ENCODE measurements at places on chromosomes 3 and 15.

- no peak overlapping the region for H3K4me3 ChIP-seq
- no peaks in the 10 kb centered on the region for H3K27me3 ChIP-seq
- peak overlapping the region; percentile 69 for H3K27ac ChIP-seq
- peaks cover 49% of the 10 kb centered on the region for H3K36me3 ChIP-seq
- DNase-seq = no peak
Observed at GRCh38 chr15:42175671-42176070, 19.2 kb upstream of the PLA2G4F start.

DNA sequence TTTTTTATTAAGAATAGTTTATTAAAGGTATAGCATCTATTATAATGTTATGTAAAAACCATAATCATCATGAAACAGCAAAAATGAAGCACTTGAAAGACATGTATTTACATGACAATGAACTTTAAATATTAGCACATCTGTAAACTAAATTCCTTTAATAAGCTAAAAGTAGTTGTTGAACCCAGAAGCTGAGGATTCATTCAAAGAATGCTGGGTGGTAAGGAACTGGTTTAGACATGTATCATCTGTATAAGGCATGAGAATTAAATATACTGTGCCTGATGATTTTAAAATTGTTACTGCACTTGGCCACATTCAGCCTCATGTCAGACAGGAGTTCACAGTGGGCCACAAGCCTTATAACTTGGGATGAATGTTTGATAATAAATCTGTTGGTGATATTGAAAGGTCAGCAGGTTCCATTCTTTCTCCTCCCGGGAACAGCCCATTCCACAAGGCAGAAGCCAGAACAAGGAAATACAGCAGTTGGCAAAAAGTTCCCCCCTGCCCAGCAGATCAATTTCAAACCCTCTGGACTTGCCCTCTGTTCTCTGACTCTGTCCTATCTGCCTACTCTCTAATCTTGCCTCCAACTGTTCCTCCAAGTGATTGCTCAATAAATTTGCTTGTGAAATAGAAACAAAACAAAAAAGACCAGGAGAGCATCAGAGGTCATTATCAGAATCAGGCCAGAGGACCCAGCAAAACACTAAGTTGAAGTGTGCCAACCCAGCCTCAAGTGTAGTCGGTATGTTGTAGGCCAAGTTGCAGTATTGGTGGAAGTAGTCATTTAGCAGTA lies 49.8 kb upstream of the TEX264 start:
- H3K4me3 ChIP-seq = no peak overlapping the region
- no peaks in the 10 kb centered on the region for H3K27me3 ChIP-seq
- H3K4me1 ChIP-seq = peaks cover 12% of the 10 kb centered on the region
- peaks cover 7% of the 10 kb centered on the region for H3K36me3 ChIP-seq

DNA sequence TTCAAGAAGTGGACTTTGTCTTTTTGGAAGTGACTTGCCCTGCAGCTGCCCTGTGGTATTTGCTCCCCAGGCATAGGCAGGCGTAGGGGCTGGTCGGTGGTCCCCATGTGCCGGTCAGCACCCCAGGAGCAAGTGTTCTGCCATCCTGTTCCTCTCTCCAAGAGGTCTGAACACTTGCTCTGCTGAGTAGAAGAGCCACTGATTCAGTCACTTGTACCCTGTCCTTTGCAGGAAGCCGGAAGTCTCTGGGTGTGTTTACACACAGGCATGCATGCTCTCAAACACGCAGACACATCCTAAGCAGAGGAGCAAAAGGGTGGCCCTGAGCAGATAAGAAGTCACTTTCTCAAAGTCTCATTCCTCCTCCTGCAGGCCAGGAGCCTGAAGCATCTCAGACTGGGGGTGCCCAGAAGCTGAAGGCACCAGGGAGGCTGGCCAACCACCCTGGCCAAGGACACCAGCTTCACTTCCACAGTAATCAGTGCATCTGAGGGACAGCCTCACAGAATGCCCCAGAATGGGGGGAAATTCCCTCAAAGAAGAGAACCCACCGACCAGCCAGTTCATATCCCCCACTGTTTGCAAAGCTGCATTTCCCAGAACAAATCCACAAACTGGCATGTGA lies 88.7 kb upstream of the POMGNT2 start:
- peaks cover 14% of the 10 kb centered on the region for H3K27me3 ChIP-seq
- no peak overlapping the region for H3K27ac ChIP-seq
- no peaks in the 10 kb centered on the region for H3K4me1 ChIP-seq
- H3K4me3 ChIP-seq = no peak overlapping the region

DNA sequence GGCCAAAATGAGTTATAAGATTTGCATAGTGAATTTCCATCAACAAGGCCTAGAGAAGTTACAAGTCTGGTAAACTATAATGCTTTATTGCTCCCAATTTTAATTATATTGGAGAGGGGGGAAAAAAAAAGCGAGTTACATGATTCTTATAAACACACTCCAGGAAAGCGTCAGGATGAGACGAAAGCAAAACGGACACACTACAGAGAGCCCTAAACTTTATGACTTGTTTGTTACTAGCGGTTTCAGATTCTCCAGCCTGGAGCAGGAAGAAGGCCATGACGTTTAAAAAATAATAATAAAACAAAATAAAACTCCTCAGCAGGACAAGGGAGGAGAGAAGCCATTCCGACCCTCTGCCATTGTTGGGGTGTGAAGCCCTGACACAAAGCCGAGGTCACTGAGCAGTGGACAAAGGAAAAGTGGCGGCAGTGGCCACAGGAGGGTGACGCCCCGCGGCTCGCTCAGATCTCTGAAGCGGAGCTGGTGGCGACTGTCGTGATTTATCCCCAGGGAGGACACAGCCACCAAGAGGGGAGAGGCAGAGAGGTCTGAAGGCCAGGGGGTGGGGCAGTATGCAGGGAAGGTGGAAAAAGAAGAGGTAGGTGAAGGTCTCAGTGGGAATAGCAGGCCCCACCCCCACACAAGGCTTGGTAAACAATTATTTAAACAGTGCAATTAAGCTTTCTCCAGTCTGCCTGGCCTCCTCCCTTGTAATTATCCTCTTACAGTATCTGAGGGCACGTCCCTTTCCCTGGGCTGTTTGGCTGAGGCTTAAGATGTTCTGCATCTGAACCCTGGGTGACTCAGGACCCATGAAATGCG lies 45.3 kb downstream of the ADAMTS9 start:
- H3K4me1 ChIP-seq = no peaks in the 10 kb centered on the region
- DNase-seq = no peak
- H3K27ac ChIP-seq = no peak overlapping the region

DNA sequence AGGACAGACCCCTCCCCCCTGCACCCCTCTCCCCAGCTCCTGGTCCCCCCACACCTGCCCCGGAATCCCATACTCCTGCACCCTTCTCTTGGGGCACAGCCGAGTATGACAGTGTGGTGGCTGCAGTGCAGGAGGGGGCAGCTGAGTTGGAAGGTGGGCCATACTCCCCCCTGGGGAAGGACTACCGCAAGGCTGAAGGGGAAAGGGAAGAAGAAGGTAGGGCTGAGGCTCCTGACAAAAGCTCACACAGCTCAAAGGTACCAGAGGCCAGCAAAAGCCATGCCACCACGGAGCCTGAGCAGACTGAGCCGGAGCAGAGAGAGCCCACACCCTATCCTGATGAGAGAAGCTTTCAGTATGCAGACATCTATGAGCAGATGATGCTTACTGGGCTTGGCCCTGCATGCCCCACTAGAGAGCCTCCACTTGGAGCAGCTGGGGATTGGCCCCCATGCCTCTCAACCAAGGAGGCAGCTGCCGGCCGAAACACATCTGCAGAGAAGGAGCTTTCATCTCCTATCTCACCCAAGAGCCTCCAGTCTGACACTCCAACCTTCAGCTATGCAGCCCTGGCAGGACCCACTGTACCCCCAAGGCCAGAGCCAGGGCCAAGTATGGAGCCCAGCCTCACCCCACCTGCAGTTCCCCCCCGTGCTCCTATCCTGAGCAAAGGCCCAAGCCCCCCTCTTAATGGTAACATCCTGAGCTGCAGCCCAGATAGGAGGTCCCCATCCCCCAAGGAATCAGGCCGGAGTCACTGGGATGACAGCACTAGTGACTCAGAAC lies 9.8 kb downstream of the MAP1A start:
- H3K4me3 ChIP-seq = no peak overlapping the region
- H3K36me3 ChIP-seq = no peaks in the 10 kb centered on the region
- H3K27me3 ChIP-seq = peaks cover 4% of the 10 kb centered on the region
- H3K27ac ChIP-seq = no peak overlapping the region
- no peak for DNase-seq
- peaks cover 4% of the 10 kb centered on the region for H3K4me1 ChIP-seq

DNA sequence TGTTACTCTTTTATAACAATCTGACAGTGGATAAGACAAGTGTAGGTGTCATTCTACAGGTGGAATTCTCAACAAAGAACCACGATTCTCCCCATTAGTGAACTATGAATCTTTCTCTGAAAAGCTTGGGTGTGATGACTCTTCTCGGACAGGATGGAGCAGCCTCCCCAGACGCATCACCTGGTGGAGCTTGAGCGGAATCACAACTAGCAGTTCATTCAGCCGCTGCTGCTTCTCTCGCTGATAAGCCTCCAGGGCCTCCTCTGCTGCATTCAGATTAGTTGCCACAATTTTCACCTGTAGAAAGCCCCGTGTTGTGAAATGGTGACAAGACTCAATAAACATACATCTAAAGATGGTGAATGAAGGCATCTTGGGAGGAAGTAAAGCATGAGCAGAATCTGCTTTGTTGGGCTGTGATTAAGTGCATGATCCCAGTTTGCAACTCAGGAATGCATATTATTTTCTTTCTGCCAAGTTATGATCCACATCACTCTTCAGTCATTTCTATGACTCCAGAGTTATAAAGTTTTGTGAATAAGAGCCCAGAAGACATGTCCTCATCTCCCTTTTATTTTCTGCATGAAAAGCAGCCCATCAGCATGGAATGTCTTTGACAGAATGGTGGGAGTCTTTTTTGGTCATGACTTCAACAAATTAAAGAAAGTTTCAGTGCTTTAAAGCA lies 93.6 kb downstream of the BOC start:
- H3K27me3 ChIP-seq = no peaks in the 10 kb centered on the region
- H3K4me3 ChIP-seq = no peak overlapping the region
- H3K27ac ChIP-seq = no peak overlapping the region
- no peak for DNase-seq
- peaks cover 13% of the 10 kb centered on the region for H3K36me3 ChIP-seq

DNA sequence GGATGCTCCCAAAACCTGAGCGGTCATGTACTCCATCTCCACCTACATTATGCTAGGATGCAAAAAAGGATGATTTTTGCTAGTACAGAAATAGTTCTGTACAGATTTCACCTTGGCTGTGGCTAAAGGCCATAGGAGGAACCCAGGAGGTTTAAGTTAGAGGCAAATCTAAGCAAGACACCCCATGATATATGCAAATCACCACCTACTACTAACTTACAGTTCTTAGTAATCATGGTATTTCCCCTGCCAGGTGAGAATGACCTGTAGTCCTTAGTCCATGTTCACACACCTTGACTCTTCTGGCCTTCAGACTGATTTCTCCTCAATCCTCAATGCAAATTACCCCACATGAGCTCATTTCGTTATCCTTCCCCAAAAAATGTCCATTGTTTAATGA lies 154.2 kb downstream of the IMPG2 start:
- H3K27me3 ChIP-seq = peaks cover 19% of the 10 kb centered on the region
- H3K4me3 ChIP-seq = no peak overlapping the region
- H3K27ac ChIP-seq = no peak overlapping the region
- no peaks in the 10 kb centered on the region for H3K36me3 ChIP-seq
- no peak for DNase-seq

DNA sequence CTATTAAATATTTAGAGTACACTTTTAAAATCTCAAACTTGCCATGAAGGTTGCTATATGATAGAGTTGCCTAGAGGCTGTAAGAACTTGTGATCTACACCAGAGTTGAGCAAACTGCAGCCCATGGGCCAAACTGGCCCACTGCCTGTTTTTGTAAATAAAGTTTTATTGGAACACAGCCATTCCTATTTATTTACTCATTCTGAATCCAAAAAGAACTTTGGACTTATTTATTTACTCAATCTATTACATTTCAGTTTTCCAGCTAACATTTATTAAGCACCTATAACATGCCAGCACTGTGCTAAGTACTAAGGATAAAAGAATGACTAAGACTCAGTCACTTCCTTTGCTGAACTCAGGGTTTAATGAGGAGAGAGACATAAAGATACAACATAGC lies 403.6 kb downstream of the ERC2 start:
- no peak overlapping the region for H3K27ac ChIP-seq
- no peak overlapping the region for H3K4me3 ChIP-seq
- peaks cover 1% of the 10 kb centered on the region for H3K27me3 ChIP-seq
- no peaks in the 10 kb centered on the region for H3K4me1 ChIP-seq

- no peak for DNase-seq
- no peaks in the 10 kb centered on the region for H3K27me3 ChIP-seq
- no peak overlapping the region for H3K4me3 ChIP-seq
- peaks cover 26% of the 10 kb centered on the region for H3K4me1 ChIP-seq
- H3K27ac ChIP-seq = no peak overlapping the region
Observed at GRCh38 chr15:38609097-38609738, 44.6 kb upstream of the RASGRP1 start.

DNA sequence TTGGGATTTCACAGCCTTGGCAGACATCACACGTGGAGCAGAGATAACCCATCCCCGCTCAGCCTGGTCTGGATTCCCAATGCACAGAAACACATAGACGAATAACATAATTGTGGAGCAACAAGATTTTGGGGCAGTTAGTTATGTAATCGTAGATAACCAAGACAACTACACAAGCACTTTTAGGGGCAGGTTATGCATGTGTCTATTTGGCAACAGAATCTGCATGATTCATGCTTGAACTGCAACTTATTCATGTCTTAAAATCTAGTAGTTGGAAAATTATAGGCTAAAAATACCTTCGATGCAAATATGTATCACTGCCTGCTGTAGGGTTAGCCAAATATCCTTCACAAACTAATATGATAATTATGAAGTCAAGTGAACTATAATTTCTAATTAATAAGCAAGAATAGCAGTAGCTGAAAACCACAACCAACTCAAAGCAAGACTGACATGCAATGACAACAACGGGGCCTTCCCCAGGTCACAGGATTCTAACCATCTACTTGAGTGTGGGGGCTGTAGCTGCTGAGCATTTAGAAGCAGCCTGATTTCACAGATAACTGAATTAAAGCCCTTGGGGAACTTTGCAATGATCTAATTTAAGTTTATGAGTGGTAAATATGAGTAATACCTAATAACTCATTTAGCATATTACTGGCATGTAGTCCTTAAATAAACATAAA lies 31.1 kb downstream of the DGKG start:
- peaks cover 3% of the 10 kb centered on the region for H3K36me3 ChIP-seq
- H3K27me3 ChIP-seq = no peaks in the 10 kb centered on the region
- no peak overlapping the region for H3K4me3 ChIP-seq

GRCh38 chr3:54511766-54512365 lies 389.5 kb downstream of the CACNA2D3 start:
- H3K27me3 ChIP-seq = peaks cover 8% of the 10 kb centered on the region
- DNase-seq = no peak
- H3K27ac ChIP-seq = no peak overlapping the region
- no peak overlapping the region for H3K4me3 ChIP-seq
- H3K4me1 ChIP-seq = no peaks in the 10 kb centered on the region
- no peaks in the 10 kb centered on the region for H3K36me3 ChIP-seq

- peaks cover 8% of the 10 kb centered on the region for H3K4me1 ChIP-seq
- H3K36me3 ChIP-seq = no peaks in the 10 kb centered on the region
- H3K27ac ChIP-seq = no peak overlapping the region
- peaks cover 2% of the 10 kb centered on the region for H3K27me3 ChIP-seq
Observed at GRCh38 chr3:59733041-59733809, 683.4 kb upstream of the CFAP20DC start.

GRCh38 chr3:30602946-30603345 lies 3.5 kb upstream of the TGFBR2 start:
- H3K4me3 ChIP-seq = peak overlapping the region; percentile 14
- H3K27ac ChIP-seq = no peak overlapping the region
- peak; percentile 24 for DNase-seq
- peaks cover 29% of the 10 kb centered on the region for H3K4me1 ChIP-seq

All from memory B cell (primary cell).